ENCODE measurements at places on chromosomes 6 and 20.

- DNase-seq = no peak
- H3K4me3 ChIP-seq = no peak overlapping the region
- H3K27me3 ChIP-seq = no peaks in the 10 kb centered on the region
- H3K36me3 ChIP-seq = peaks cover 6% of the 10 kb centered on the region
- no peaks in the 10 kb centered on the region for H3K4me1 ChIP-seq
Measured at GRCh38 chr20:21213691-21214090, 87.8 kb downstream of the KIZ start.

GRCh38 chr20:13166011-13166410, 55.1 kb upstream of the ISM1 start:
- DNase-seq = no peak
- no peaks in the 10 kb centered on the region for H3K27me3 ChIP-seq
- no peak overlapping the region for H3K4me3 ChIP-seq
- H3K36me3 ChIP-seq = peaks cover 8% of the 10 kb centered on the region
- no peaks in the 10 kb centered on the region for H3K4me1 ChIP-seq

DNA sequence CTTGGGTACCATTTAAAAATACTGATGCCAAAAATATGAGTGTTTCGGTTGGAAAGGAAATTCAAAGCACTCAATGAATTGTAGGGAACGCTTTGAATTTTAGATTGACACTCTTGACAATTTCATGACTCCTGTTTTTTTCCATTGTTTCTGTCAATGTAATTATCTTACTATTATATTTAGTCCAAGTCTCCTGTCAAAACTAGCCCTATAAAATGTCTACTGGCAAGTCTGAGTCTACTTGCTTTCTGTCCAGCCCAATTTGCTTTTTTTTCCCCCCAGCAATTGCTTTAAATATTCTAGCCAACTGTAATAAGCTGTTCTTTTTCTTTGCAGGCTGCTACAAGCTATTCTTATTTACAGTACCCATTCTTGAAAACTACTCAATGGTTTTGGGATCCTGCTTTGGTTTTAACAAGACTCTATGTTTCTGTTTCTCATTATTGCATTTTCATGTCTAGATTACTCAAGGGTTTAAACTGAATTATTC, 1103.9 kb upstream of the GJE1 start:
- H3K27me3 ChIP-seq = no peaks in the 10 kb centered on the region
- no peak overlapping the region for H3K4me3 ChIP-seq
- H3K27ac ChIP-seq = no peak overlapping the region
- DNase-seq = no peak
- H3K36me3 ChIP-seq = no peaks in the 10 kb centered on the region
- H3K4me1 ChIP-seq = peaks cover 3% of the 10 kb centered on the region

DNA sequence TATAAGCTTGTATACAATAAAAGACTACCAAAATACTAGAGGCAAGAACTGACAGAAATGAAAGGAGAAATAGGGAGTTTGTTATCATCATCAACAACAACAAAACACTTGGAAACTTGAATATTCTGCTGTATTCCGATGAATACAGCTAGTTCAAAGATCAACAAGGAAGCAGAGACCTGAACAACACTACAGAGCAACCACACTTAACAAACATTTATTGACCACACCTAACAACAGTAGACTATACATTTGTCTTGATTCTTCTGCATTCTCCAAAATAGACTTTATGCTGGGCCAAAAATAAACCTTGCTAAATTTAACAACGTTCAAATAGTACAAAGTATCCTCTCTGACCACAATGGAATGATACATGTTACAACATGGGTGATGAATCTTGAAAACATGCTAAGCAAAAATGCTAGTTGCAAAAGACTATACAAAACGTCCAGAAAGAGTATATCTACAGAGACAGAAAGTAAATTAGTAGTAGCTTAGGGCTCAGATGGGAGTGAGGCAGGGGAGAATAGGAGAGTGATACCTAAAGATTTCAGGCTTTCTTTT, 39.1 kb upstream of the PAK5 start:
- no peaks in the 10 kb centered on the region for H3K4me1 ChIP-seq
- no peak overlapping the region for H3K27ac ChIP-seq
- no peak overlapping the region for H3K4me3 ChIP-seq
- H3K36me3 ChIP-seq = no peaks in the 10 kb centered on the region
- DNase-seq = no peak

- no peaks in the 10 kb centered on the region for H3K27me3 ChIP-seq
- H3K4me1 ChIP-seq = no peaks in the 10 kb centered on the region
- no peak overlapping the region for H3K4me3 ChIP-seq
- no peaks in the 10 kb centered on the region for H3K36me3 ChIP-seq
- no peak overlapping the region for H3K27ac ChIP-seq
Measured at GRCh38 chr6:23855497-23856116, 270.4 kb upstream of the NRSN1 start.

GRCh38 chr20:24102290-24102689, 113.7 kb upstream of the GGTLC1 start:
- peaks cover 15% of the 10 kb centered on the region for H3K4me1 ChIP-seq
- DNase-seq = no peak
- H3K27ac ChIP-seq = no peak overlapping the region
- H3K4me3 ChIP-seq = no peak overlapping the region
- no peaks in the 10 kb centered on the region for H3K36me3 ChIP-seq
- peaks cover 3% of the 10 kb centered on the region for H3K27me3 ChIP-seq

DNA sequence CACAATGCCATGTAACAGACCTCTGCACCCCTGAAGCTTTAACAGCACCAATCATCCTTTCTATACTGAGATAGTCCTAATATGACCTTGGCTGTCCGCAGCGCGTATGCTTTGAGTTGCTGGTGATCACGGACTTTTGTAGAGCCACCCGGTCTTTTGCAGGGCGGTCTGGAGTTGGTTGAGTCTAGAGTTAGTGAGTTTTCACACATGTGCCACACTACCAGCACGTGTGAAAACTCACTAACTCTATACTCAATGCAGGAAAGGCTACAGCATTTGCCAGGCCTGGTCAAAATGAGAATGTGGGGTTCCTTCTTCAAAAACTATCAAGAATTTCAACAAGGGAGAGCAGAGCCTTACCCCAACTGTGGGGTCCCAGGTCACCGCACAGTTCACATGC, 14.6 kb downstream of the AGPAT4 start:
- no peak for DNase-seq
- no peaks in the 10 kb centered on the region for H3K4me1 ChIP-seq
- no peaks in the 10 kb centered on the region for H3K27me3 ChIP-seq
- H3K27ac ChIP-seq = no peak overlapping the region

GRCh38 chr6:47062346-47062745, 20.2 kb upstream of the ADGRF1 start:
- no peak overlapping the region for H3K4me3 ChIP-seq
- peaks cover 7% of the 10 kb centered on the region for H3K4me1 ChIP-seq
- no peaks in the 10 kb centered on the region for H3K27me3 ChIP-seq
- H3K27ac ChIP-seq = no peak overlapping the region

DNA sequence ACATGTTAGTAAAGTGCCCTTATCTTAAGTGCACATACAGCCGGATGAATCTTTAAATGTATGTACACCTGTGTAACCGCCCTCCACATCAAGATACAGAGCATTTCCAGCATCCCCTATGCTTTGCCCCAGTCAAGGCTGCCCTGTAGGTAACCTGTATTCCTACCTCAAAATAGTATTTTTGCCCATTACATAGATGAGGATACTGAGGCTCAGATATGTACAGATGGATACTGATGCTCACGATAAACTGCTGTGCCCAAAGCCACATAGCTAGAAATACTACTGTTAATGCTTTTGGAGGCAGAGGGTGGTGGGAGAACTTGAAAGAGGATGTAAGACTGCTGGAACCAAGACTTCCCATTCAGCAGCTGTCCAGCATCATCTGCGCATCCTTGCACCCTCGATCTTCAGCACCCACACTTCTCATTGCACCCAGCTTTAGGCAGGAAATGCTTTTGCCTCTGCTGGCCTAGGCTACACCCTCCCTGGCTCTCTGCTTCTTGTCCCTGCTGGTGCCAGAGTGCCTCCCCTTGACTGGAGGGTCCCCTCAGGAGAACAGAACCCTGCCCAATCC, 27.0 kb upstream of the ZFAND3 start:
- peaks cover 16% of the 10 kb centered on the region for H3K4me1 ChIP-seq
- H3K27ac ChIP-seq = no peak overlapping the region
- H3K36me3 ChIP-seq = no peaks in the 10 kb centered on the region
- DNase-seq = no peak

DNA sequence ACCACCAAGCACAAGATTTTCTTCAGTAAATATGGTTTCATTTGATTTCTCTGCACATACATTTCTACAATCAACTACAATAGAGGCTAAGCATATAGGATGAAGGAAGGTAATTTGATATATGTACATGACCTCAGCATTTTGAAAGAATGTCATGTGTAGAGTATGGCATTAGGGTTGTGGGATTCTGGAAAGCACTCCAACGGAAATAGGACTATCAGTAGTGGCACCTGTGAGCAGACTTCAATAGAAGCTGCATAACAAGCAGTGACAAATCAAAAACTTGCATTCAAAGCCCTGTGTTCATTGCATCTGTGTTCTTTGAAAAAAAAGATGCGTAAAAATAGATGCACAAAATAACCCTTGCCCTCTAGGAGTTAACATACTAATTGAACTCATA, 57.5 kb upstream of the EYA4 start:
- H3K36me3 ChIP-seq = no peaks in the 10 kb centered on the region
- DNase-seq = no peak
- H3K27ac ChIP-seq = no peak overlapping the region
- no peaks in the 10 kb centered on the region for H3K4me1 ChIP-seq

DNA sequence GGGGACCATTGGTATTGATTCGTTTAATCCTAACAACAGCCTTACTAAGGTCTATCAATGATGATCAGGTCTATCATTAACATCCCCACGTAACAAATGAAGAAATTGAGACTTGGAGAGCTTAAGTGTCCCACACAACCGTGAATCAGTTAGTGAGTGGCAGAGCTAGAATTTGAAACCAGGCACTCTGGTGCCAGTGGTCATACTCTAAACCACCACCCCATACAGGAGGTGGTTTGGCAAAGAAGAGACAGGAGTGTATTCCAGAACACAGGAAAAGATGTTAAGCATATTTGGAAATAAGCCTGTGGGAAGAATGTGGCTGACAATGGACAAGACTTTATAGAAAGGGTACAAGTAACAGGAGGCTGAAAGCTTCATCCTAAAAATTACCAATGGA, 35.7 kb upstream of the MARCKS start:
- DNase-seq = no peak
- no peak overlapping the region for H3K27ac ChIP-seq
- no peaks in the 10 kb centered on the region for H3K36me3 ChIP-seq
- peaks cover 16% of the 10 kb centered on the region for H3K4me1 ChIP-seq
- no peak overlapping the region for H3K4me3 ChIP-seq

DNA sequence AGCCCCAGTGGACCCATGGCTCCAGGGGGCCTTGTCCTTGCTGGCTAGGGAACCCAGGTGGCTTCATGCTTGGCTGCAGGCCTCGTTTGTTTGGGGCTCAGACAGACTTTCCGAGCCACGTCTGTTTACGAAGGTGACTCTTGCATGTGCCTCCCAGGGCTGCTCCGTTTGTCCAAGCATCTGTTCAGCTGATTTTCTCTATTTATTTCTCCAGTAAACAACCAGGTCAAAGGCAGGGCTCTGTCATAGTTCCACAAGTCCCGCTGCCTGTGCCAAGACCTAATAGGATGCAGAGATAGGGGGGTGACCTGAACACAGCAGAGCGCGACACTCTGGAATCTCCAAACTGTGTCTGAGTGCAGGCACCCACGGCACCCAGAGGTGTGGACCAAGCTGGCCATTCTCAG, 12.8 kb upstream of the SPO11 start:
- DNase-seq = no peak
- peaks cover 21% of the 10 kb centered on the region for H3K4me1 ChIP-seq
- H3K4me3 ChIP-seq = no peak overlapping the region
- no peaks in the 10 kb centered on the region for H3K36me3 ChIP-seq
- H3K27ac ChIP-seq = no peak overlapping the region

GRCh38 chr20:35635652-35636051, 20.0 kb downstream of the SPAG4 start:
- DNase-seq = no peak
- no peak overlapping the region for H3K27ac ChIP-seq
- H3K36me3 ChIP-seq = peaks cover 21% of the 10 kb centered on the region
- peaks cover 12% of the 10 kb centered on the region for H3K4me1 ChIP-seq
- no peaks in the 10 kb centered on the region for H3K27me3 ChIP-seq

DNA sequence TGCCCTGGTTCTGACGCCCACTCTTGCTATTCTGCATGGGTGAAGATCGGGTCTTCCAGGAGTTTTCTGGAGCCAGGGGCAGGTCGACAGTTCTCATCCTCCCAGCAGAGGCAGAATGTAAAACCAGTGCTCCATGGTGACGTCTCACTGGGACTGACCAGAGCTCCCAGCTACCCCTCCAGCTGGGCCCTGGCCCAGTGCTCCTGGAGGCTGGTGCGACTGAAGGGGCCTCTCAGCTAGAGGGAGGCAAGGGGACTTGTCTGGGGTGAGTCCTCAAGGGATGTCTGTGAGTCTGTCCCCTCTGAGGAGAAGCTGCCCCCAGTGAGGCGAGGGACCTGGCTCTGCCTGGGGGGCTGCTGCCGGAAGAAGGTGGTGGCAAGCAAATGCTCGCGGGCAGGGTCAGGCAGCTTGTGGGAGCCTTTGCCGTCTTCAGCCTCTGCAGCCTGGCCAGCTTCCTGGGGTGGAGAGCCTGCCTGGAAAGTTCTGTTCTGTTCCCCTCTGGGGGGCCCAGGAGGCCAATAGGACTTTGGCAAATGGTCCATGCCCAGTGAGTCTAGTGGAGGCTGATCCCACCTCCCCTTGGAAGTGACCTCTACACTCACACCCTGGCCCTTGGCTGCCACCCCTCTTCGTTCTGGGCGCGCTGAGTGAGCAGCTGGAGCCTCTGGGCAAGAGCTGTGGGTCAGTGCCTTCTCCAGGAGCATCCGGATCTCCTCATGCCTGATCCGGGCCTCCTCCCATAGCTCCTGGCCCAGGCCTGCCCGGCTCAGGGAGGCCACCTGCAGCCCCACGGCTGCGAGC, 47.5 kb downstream of the KIAA1755 start:
- DNase-seq = no peak
- H3K36me3 ChIP-seq = no peaks in the 10 kb centered on the region
